ENCODE measurements at places on chromosomes 12 and 14.
A peak's percentile ranks its signal among the peaks of the same experiment; 100 is the strongest.

GRCh38 chr12:56256326-56256960, 1.7 kb downstream of the ANKRD52 start:
- no peak for DNase-seq

DNA sequence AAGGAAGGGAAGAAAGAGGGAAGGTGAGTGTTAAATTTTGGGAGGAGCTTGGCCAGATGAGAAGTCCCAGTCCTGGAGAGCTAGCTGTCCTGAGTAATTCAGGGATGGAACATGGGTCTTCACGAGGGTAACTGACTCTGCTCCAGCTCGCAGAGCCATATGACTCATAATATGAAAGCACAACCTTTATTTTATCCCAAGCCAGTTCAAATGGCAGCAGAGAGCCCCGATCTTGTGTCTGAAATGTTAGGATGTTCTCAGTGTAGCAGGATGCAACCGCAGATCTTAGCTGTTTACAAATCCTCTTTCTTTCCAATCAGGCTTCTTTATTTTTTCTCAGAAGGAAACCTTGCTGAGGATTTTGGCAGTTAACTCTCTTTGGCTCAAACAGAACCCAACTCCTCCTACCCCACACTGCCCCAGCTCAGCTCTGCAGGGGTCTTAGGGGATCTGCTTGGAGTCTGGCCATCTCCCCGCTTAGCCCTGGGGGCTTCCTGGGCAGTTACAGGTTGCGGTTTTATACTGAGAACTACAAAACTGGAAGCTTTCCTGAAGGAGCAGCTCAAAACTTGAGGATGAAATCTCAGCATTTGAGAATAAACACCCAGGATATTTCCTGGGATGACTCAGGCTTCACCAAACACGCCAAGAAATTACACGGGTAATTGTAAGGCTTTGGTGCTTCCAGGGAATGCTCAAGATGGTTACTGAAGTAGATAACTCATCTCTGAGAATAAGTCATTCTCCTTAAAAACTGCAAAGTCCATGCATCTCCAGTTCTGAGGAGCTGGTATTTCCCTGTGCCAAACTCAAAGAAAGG, 92.5 kb downstream of the VCPKMT start:
- DNase-seq, result no peak

DNA sequence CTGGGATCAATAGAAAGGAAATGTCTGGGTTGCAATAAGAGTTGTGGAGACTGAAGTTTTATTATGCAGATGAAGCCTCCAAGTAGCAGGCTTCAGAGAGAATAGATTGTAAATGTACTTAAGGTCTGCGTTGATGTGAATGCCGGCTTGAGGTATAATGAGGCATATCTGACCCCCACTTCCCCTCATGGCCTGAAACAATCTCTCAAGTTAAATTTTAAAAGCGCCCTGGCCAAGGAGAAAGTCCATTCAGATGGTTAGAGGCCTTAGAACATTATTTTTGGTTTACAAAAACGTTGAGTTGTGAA, 28.3 kb upstream of the HIGD1C start:
- no peak for DNase-seq

DNA sequence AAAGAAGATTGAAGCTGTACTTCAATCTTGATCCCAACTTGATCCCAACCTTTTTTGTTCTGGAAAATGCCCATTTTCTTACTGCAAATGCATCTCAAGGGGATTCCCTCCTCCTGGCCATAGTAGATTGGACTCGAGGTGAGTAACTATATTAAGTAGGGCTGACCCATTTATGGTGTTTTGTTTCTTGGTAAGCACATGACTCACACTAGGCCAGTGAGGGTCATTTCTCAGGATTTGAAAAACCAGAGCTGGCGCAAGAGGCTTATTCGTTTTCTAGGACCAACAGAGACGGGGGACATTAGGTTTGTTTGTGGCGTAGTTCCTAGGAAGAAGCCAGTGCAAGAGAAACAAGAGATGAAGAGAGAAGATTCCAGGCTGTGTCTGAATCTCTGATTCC, 51.4 kb downstream of the MRPL42 start:
- DNase-seq, result no peak

DNA sequence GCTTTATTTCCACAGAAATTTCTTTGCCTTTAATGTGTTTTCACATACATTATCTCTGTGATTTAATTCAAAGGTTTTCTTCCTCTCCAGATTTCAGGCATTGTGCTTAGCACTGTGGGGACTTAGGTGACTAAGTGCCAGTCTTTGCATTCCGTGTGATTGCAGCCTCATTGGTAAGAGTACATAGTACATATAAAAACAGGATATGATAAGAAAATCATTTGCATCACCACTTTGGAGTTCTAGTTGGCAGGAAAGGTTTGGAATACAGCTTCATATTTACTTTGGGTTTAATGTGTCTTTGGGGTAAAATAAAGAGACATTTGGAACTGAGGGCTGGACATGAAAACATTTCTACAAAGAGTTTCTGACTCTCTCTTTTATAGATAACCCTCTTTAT, 37.8 kb upstream of the C12orf75 start:
- no peak for DNase-seq

DNA sequence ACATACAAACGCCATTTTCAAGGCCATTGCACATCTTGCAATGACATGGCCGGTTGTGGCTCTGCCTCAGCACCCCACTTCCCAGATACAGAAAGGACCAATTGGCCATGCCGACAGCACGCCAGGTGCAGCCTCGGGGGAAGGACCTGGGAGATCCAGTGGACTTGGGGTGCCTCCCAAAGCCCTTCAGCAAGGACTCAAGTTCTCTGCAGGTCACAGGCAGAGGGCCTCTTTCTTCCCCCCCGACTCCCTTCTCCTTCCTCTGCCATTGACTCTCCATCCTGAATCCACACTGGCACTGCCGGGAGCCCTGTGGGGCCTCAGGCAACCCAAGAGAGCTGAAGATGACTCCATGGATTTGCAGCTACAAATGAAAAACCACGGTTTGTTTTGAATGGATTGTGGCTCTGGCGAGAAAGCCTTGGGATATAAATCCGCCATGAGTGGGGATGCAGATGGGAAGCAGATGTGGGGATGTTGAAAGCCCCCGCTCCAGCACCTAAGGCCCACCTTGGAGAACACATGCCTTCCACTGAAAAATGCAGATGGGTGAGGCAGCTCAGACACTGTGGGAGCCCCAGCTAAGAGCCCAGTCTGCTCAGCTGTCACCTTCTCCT, 35.1 kb upstream of the LTBP2 start:
- no peak for DNase-seq

- no peak for DNase-seq
Observed at GRCh38 chr14:89418976-89419375, 1.9 kb upstream of the FOXN3 start.

GRCh38 chr14:67938071-67938470, 118.5 kb downstream of the RAD51B start:
- no peak for DNase-seq

GRCh38 chr12:54521293-54522060, 23.9 kb downstream of the NCKAP1L start:
- no peak for DNase-seq

DNA sequence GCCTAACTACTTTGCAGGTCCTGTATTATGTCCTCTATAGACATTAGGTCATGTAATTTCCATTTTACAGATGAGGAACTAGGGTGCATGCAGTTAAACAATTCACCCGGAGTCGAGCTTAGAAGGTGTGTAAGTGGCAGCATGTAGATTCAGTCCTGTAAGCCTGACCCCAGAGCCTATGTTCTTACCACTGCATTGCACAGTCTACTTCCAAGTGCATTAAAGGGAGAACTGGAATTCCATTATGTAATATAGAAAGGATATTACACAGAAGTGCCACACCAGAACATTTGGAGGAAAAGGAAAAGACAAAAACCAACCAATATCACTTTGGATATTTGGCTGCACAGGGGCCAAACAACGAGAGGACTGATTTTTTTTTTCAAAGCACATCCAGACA, 1.2 kb downstream of the GLT8D2 start:
- DNase-seq, result no peak

DNA sequence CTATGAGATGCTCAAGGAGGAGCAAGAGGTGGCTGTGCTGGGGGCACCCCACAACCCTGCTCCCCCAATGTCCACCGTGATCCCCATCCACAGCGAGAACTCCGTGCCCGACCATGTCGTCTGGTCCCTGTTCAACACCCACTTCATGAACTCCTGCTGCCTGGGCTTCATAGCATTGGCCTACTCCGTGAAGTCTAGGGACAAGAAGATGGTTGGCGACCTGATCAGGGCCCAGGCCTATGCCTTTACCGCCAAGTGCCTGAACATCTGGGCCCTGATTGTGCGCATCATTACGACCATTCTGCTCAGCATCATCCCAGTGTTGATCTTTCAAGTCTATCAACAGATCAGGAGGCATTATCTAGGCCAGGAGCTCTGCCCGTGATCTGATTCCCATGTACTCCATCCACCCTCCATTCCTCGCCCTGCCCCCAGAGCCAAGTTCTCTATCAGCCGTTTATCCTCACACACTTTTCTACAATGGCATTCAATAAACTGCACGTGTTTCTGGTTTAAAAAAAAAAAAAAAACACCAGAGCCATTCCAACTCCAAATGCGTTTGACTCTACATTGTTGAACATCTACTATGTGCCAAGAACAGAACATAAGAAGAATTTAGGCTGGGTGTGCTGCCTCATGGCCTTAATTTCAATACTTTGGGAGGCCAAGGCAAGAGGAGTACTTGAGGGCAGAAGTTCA, 17.5 kb downstream of the ATXN2 start:
- DNase-seq, result no peak

GRCh38 chr12:112907415-112908157, 824 bp downstream of the OAS1 start:
- no peak for DNase-seq

DNA sequence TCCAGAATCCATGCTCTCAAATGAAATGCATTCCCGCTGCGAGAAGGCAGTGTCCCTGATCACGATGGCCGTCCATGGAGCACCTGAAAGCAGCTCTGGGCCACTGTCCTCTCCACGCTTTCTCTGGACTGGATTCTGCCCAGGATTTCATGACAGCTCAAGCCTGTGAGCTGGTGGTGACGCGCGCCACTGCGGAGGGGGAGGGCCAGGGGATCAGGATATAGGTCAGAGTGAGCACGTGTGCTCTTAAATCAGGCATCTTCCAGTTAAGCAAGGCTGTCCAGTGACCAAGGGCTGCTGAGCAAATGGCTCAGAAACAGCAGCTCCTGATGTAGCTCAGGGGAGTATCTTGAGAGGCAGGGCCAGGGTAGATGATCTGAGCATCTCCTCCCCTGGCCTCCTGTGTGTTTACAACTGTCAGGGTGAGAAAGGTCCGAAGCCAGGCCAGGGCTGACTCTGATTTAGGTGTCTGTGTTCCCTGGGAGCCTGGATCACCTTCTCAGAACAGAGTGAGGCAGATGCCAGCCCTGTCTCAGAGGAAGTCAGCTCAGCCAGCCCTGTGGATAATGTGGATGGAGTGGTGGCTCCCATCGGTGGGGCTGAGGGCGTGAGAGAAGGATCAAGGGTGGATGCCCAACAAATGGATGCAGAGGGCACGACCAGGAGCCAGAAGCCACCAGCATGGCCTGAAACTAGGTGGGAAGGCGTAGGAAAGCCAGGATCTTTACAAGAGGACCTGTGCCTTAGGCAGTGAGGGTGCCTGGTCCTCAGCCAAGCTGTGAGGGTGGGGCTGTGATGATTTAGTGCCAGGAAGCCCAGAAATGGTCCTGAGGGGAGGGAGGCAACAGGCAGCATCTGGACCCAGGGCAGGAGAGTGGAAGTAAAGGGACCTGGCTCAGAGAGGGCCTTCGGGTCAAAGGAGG, 55.3 kb downstream of the ELK3 start:
- DNase-seq, result no peak

- no peak for DNase-seq
Observed at GRCh38 chr12:46388427-46389021, 16.0 kb upstream of the SLC38A2 start.

DNA sequence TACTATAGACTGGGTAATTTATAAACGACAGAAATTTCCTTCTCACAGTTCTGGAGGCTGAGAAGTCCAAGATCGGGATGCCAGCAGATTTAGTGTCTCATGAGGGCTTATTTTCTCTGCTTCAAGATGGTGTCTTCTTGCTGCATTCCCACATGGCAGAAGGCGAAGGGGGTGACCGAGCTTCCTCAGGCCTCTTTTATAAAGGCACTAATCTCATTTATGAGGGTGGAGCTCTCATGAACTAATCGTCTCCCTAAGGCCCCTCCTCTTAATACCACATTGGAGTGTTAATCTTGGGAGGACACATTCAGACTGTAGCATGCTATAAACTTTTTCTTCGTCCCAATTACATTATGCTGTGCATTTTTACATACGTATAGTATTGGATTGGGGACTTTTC, 200.4 kb upstream of the ARHGAP5 start:
- DNase-seq, result no peak

- no peak for DNase-seq
Observed at GRCh38 chr14:104284636-104285507, 146.5 kb downstream of the KIF26A start.

DNA sequence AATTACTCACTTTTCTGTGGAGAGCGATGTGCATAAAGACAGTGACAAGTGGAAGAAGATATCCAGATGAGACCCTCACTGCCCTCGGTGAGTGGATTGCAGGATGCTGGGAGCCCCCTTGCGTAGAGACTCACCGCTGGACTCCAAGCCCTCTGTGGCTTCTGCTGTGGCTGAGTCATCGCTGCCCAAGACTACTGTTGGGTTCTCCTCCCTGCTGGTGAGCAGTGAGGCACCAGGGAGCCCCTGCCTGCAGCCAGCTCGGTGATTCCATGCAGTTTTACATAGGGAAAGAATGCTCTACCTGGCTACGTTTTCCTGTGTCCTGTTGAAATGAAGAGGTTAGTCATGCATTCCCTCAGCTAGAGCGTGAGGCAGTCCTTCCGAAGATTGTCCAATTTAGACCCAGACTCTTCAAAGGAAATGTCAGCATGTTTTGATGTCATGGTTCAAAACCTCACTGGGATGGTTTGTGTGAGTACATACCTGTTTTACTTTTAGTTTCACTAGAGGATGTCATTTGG, 28.2 kb downstream of the TRAF3 start:
- DNase-seq, result no peak

DNA sequence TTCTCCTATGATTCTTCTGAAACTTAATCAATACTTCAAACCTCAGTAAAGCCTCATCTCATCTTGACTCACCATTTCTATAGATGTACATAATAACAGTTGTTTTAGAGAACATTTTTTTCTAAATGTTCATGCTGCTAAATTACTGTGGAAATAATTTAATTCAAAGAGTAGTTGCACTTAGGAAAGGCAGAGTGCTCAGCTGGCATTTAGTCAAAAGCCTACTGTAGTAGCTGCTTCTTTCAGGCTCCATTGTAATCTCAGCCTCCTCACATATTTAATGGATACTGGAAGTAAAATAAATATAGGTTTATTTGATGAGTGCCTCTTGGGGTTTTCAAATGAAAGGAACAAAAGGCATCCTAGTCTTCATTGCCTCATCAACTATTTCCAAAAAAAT, 325.0 kb downstream of the CCER1 start:
- peak; percentile 88 for DNase-seq
